ENCODE measurements at places on chromosomes 3 and 15. TPM values are rescaled to one million over a fixed set of nuclear protein-coding genes. Genes with fewer than 3 reads are reported as not detected.

DNA sequence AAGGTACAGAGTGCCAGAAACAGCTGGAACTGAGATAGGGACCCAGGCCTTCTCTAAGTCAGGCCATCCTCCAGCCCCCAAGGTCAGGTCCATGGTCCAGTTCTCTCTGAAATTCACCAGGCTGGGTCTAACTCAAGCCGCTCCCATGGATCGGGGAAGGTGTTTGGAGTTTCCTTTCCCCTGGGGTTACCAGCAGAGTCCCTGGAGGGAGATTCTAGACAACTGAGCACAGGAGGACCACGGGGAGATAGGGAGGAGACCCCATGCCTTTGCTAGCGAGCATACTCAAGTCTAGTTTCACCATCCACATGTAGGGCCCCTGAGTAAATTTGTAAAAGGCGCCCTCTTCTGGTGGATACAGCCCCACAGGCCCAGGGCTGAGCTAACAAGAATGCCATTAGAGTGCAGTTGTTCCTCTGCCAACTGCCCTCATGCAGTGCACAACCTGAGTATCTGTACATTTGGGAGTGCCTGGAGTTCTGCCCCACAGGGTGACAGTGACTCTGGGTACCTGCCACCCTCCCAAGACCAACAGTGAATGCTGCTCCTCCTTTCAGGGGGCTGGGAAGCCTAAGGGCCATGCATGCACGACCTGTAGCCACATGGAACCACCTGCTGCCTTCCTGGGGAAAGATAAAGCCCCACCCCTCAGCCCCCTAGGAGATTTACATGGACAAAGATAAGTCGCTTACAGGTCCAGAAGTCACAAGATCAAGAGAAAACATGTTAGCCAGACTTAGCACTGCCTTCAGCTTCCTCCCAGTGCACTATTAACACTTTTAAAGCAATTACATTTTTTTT lies 89.0 kb downstream of the IQSEC1 start:
- peak; percentile 66 for DNase-seq

FBXO40 gene
- not detected for total RNA-seq

DNA sequence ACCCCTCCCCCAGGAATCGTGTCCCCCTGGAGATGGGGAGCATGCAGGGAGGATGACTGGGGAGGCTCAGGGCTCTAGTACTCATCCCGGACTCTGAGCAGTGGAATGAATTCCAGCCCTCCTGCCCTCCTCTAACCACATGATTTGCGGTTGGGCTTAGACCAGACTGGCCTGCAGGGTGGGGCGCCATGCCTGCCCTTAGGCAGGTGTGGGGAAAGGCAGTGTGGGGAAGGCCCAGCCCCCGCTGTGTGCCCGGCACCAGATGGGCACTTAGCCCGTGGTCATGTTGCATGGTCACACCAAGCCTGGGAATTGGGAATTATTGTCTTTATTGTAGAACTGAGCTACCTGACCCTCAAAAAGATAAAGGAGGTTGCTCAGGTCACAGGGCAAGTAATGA lies 283.8 kb downstream of the TLE3 start:
- no peak for DNase-seq

GRCh38 chr15:27589260-27589659 lies 509.9 kb downstream of the OCA2 start:
- DNase-seq = no peak

GRCh38 chr3:59302442-59302841 lies 252.6 kb upstream of the CFAP20DC start:
- DNase-seq = no peak

- no peak for DNase-seq
Measured at GRCh38 chr3:159821110-159821509, 167.5 kb upstream of the IL12A start.

ATP8B4 gene
- 0.81 TPM for total RNA-seq

GRCh38 chr3:124207873-124208485 lies 216.1 kb upstream of the ROPN1 start:
- no peak for DNase-seq

C3orf52 gene
- total RNA-seq = 10.3 TPM

BNIP2 gene
- total RNA-seq = 60.3 TPM

ACAD11 gene
- 14.3 TPM for total RNA-seq

DNA sequence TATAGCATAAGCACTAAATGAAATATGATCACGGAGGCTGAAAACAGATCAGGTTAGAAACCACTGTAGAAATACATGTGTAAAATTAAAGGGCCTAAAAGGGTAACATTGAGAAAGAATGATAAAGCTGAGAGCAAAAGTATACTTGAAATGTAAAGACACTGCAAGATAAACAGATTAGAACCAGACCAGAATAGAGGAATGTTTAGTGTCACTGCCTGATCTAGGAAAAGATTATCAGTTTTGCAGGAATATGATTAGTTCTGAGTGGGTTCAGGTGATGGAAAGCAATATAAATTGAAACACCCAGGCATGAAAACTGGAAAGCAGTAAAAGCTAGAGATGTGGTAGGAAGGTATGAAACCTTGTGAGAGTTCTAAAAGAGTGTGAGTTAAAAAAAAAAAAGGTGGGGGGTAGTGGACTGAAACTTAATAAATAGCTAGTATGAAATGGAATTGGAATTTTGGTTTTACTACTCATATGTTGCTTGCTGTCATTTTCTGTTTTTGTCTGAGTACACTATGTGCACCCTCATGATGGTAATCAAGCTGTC lies 16.0 kb upstream of the C3orf38 start:
- DNase-seq = no peak

DNA sequence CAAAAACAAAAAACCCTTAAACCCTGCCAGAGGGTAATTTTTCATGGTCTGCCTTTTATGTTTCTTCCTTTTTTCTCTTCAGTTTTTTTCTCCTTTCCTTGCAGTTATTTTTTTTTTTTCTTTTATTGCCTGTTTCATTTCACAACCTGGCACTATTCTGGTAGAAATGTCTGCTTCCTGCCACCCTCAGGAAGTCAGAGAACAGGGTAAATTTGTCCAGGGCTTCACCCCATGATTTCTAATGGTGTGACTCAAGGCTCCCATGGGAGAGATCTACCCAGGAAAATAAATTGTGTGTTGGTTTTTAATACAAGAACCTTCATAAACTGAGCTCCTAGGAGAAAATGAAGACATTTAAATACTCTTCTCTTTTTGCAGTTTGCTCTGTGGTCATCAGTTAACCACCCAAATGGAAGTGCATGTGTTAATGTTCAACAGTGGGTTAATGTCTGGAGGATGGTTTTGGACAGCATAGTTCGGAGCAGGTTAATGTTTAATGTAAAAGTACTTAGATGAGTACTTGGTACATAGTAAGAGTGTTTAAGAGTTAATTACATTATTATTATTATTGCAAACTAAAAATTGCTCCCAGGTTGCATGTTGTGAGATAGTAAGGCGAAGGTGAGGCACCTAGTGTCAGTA lies 45.9 kb downstream of the CGNL1 start:
- no peak for DNase-seq

DNA sequence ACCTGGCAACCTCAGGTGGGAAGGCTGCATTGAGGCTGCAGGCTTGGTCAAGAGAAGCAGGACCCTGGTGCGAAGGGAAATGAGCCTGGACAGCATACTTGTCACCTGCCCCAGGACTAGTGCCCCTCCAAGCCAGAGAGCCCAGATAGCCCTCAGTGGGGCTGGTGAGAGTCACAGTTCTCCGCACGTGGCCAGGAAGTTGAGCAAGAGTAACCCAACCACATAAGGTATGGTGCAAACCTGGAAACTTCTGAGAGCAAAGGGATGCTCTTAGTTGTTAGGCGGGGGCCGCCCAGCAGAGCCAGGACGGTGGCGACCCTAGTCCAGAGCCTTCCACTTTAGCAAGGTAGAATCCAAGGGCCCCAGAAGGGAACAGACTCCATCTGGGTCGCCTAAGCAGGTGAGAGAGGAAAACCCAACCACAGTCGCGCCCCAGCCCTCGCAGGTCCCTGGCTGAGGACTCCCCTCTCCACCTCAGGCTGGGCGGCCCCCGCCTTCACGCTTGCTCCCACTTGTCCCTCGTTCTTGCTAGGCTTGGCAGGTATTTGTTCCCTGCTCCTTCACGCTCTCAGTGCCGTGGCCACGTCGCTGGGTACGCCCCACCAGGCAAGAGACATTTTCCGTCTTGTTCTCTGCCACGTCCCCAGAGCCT lies 1.1 kb upstream of the VPS18 start:
- DNase-seq = no peak

DNA sequence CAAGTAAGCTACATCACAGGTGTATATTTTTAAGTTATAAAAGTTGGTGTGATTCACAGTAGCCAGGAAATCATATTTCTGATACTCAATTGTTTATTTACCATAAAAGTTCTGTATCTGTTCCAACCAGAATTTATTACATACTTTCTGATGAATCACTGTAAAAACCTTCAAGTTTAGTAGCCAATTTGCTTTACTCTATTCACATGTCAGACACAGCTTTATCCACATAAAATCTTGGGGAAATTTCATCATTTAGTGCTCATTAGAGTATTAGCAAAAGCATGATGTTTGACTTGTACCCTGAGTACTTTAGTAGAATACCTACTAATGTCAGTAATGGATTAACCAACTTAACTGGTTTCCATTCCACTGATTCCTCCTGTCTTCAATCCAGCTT lies 249.8 kb downstream of the POLQ start:
- DNase-seq = peak; percentile 7

CAND2 gene
- 10.5 TPM for total RNA-seq

DNA sequence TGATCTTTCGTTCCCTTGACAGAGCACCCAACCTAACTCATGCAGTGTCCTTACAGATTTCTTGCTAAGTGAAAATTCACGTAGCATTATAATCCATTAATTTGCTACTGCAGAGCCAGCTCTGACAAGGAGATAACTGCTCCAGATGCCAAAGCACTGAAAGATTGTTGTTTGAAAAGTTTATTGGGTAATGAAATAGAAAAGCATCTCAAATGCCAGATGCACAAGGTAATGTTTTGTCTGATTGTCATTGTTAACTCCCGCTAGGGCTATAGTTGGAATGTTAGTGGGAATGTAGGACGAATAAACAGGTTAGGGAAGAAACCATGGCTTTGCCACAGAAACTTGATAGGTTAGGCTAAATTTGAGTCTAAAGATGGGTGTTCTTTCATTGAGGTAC lies 20.2 kb upstream of the SLC2A2 start:
- no peak for DNase-seq

POC1A gene
- total RNA-seq = 20.5 TPM

DNA sequence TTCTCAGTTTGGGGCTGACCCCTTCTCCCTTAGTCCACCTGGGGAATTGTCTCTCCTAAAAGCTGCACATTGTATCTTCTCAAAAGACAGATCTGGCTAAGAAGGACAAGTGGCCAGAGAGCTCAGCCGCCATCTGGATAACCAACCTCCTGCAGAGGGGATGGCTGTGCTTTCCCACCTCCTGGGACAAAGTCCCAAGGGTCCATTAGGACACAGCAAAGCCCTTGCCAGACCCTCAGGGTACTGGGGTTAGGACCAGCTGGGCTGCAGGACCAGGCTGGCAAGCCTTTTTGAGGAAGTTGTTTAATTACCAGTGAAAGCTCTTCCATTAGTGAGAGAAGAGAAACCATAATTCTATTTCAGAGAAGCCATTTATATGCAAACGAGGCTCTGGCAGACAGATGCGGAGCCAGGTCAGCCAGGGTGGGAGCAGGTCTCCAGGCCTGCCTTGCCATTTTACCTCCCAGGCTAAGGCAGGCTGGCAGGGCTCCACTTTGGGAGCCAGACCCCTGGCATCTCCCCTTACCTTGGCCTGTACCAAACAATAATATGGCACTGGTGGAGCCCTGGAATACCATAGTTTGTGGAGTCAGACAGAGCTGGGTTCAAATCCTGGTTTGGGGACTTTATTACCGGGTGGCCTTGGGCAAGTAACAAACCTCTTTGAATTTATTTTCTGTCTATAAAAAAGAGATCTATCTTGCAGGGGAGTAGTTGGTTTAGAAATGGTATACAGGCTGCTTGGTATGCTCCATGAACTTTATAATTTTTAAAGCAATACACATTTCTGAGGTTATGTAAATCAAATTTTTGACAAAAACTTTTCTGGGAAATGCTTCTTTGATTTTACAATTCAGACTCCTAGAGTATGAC lies 17.9 kb downstream of the SHF start:
- no peak for DNase-seq

DNA sequence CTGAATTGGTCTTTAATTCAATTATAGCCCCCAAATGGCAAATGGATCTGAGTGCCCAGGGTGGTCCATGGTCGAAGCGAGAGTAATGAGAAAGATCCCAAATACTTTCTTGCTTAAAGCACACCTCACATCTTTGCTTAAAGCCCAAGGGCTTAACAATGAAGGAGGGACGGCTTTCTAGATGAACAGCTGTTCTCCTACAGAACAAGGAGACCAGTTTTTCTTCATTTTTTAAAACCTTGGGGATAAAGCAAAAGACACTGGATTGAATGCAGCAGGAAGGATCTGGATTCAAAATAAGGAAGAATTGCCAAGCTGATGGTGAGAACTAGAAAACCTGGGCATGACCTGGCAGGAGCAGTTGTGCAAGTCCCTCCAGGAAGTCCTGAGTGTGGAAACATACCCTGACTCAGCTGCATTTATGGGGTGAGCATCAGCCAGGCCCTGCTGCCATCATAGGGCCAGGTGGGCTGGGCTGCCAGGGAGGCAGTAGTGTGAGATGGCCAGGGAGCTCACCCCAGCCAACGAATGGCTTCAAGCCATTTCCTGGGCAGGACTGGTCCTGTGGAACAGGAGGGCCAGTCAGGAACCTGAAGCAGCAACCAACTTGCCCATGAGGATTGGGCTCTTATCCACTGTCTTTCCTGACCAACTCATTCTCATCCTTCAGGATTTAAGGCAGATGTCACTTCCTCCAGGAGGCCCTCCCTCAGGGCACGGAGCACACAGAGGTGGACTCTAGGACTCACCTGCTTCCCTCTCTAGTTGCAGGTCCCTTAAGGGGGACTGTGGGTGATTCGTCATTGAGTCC lies 18.4 kb upstream of the RHCG start:
- no peak for DNase-seq

- DNase-seq = peak; percentile 47
Measured at GRCh38 chr15:74307827-74308811, 59.3 kb downstream of the CYP11A1 start.

GRCh38 chr15:34336231-34336990 lies 1.2 kb downstream of the SLC12A6 start:
- no peak for DNase-seq

- DNase-seq = no peak
Measured at GRCh38 chr3:175593331-175593730, 734.2 kb downstream of the NAALADL2 start.

DNA sequence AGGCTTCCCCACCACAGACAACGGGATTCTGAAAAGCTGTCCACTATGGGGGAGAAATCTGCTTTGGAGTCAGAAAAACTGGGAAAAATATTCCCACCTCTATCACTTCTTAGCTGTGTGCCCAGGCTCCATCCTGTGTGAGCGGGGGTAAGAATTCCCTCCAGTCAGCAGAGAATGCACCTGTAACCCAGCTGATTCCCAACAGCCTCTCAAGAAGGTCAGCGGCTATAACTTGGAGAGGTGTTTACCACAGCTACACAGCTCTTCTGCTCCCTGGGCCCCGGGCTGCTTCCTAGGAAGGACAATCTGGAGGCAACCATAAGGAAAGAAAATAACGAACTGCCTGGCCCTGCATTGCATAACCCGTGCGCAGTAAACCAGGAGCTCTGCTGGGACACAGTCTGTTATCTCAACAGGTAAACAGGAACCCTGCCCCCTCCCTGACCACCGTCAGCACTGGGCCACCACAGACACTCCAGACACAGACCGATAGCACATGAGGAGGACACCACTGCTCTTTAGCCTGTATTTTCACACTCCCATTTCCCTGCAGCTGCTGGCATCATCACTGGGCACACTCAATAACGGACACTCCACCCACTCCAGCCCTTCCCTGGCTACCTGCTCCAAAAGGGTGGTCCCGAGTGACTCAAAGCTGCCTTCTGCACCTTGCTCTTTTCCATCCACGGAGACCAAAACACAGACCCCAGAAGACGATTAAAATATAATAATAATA lies 2.1 kb downstream of the RAB43 start:
- DNase-seq = no peak

GRCh38 chr3:65785065-65785645 lies 253.6 kb downstream of the MAGI1 start:
- peak; percentile 37 for DNase-seq
